Endothelial cell (in vitro differentiated cells): ENCODE measurements at places on chromosomes 5 and 9.

DNA sequence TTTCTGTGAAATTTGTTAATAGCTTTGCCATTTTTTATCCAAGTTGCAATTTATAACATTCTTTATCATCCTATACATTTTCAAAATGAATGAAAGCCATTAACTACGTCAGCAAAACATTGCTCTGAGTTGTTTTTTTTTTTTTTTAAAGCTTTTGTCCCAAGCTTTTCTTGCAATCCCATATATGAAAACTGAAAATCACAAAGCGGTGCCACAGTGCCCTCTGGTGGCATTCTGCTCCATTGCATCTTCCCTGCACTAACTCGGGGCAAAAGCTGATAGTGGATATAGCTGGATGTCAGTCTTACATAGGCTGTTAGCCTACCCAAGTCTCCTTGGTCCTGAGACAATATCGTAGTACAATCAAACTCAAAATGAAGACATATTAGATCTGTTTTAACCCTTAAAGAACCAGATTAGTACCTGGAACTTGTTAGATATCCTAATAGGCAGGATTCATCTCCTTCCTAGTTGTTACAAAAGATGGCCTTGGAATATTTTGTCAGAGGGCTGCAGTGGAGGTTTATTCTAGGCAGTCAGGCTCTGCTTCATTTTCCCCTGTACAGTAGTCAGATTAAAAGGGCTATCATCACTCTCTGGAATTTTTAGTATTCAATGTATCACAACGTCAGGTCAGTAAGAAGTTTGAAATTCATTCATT, 669.9 kb downstream of the PTPRD start:
- peak; percentile 81 for DNase-seq

DNA sequence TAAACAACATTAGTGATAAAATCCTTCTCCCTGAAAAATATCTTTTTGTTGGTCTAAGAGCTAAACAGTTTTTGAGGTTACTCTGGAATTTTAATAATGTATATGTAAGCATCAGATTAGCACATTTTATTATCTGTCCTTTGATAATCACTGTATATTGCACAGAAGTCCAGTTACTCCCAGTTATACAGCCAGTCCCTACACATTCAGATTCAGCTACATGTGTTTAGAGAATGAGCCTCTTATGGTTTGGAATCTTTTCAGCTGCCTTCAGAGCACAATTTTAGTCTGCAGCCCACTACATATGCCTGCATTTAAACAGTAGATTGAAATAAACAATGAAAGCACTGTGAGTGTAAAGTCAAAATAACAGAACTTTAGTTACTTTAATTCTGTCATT, 438.2 kb downstream of the ARHGEF28 start:
- no peak for DNase-seq

- no peak for DNase-seq
These were observed 254.6 kb downstream of the AOPEP start for GRCh38 chr9:94980947-94981722.

DNA sequence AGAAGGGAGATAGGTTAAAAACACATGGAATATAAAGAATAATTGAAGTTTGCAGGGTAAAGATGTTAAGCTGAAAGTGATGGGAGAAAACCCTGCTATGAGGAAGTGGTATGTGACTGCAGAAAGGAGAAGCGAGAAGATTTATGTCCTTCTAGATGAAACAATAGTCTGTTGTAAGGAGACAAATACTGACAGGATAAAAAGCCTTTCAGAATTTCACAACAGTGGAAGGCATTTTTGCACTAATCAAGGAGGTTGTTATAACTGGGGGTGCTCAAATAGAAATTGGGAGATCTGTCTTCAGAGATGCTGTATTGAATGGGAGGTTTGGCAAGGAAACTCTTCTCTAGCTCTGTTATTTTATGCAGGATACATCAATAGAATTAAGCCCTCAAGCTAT, 69.6 kb downstream of the NMUR2 start:
- no peak for DNase-seq

DNA sequence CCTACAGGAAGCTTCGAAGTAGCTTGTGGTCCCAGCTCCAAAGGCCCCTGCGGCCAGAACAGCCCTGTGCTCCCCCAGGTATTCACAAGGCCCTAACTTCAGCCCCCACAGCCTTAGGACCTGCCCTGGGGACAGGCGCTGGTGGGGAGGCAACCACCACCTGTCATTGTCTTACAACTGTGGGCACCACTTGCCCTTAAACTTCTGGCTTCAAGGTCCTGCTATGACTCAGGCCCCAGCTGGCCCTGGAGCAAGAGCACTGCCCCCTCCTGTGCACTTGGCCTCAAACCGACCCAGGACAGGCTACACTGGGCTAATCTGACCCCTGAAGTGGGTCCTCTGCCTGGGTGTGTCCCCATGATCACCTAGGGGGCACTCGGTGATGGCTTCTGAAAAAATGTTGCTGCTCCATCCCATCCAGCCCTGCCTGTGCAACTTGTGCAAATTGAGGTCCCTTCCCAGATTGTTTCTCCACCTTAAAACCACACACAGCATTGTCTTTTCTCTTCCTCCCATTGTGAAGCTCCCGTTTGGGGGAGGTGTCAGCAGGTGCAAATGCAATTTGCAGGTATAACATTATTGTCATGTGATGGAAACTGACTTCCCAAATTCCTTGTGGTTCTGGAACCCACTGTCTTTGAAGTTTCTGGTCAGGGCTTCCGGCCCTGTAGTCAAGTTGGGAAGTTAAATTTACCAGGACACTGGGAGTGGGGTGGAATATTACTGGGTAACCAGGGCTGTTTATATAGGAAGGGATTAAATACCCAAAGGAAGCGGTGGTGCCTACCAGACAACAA, 1.1 kb upstream of the PROB1 start:
- DNase-seq = no peak

DNA sequence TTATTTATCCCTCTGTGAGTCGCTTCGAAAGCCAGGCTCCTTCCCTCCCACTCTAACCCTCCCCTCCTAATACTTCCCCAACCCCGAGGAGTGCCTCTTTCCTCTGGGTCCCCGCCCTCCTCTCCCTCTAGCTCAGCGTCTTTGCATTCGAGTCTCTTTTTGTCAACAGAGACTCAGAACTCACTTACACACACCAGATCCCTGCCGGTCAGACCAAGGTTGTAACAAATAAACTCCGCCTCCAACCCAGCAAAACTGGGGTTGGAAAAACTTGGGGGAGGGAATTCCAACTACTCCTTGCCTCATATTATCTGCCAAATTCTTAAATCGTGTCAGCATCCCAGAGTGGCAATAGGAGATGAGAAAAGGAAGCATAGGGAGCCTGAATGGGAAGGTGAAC, at the start of gene HTR1A:
HTR1A (minus strand) TSS at position 167 of the 400 bp plus-strand sequence. CDS start 726 bp downstream, outside the sequence.
- DNase-seq = no peak

DNA sequence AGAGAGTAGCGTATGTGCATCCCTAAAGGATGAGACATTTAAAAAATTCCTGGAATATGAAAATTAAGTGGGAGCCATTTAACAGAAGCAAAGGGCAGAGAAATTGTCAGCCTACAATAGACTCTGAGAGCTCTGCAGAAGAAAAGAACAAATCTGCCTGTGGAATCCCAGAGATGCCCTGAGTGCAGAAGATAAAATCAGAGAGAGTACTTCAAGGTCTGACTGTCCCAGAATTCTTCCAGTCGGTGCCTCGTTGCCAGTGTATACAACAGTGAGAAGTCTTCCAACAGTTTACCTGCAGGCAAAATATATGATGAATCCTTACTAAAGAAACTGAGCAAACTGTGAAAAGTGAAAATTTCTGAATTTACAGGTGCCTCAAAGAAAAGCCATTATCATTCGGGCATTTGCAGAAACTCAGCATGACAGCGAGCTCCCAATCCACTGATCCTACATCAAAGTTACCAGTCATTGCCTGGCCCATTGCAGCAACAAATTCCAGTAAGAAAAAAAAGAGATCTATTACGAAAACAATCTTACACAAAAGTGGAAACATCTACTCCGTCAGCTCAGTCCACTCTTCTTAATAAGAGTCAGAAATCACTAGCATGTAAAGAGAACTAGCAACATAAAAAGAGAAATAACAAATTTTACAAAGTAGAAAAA, 92.8 kb upstream of the VCAN start:
- no peak for DNase-seq

DNA sequence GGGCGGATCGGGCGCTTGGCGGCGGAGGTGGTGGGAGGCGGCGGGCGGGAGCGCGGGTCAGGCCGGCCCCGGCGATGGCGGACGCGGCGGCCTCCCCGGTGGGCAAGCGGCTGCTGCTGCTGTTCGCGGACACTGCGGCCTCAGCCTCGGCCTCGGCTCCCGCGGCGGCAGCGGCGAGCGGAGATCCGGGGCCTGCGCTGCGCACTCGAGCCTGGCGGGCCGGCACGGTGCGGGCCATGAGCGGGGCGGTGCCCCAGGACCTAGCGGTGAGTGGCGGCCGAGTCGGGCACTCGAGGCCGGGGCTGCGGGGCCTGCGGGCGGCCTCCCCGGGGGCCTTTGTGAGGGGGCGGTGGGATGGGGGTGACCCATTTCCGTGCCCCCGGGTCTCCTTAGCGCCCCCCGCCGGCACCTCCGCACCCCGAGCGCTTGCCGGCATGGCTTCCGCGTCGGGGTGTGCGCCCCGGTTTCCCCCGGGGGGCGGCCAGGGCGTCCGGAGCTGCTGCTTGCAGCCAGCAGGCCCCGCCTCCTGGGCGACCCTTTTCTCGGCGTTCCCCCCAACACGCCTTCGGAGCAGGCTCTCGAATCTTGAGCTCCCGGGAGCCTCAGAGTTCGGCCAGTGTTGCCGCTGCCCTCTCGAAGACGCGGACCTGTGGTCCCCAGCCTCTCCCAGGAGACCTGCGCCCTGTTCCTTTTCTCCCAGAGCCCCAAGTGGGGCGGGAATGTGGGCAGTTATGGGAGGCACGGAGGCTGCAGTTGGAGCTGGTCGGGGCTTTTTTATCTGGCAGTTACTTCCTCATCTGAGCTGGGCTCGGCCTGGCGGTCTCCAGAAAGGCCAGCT, 456 bp downstream of the KDM3B start:
- peak; percentile 56 for DNase-seq

DNA sequence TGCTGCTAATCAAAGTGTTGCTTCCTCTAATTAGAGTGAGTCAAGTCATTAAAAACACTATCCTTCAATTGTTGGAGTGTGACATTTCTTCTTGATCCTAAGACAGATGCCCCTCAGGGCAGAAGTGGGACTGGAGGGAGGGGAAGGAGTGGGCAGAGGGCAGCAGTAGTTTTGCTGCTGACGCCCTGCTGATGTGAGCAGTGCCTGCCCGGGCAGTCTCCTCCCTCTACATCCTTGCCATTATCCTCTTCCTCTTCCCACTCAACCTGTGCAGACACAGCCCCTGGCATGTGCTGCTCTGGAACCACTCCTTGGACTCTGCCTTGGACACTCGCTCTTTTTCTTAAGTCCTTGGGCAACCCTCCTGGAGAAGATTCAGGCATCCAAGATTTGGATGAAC, 232.5 kb downstream of the HSPA4 start:
- DNase-seq = no peak

GRCh38 chr5:39775086-39775796, 350.5 kb upstream of the DAB2 start:
- no peak for DNase-seq
